ENCODE measurements at places on chromosomes 11 and 22.

GRCh38 chr22:21710156-21710555 lies 25.4 kb downstream of the YPEL1 start:
- no peak for DNase-seq

- no peak for DNase-seq
These were observed 18.9 kb downstream of the ZBTB16 start for GRCh38 chr11:114078423-114078822.

- no peak for DNase-seq
These were observed 49.9 kb downstream of the ZBTB16 start for GRCh38 chr11:114109206-114110090.

DNA sequence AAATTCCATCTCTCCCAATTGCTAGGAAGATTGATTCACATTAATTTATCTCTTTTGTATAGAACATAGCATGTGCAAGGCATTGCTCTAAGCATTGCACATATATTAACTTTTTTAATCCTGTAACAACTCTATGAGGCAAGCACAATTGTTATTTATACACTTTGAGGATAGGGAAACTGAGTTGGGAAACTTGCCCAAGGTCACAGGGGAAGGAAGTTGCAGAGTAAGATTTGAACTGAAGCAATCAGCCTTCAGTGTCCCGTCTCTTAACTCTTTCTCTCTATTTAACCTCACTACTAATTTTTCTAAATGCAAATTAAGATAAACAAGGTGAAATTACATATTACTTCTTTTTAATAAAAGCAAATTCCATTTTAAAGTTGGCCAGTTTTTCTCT lies 22.2 kb downstream of the OR56B4 start:
- DNase-seq: no peak

DNA sequence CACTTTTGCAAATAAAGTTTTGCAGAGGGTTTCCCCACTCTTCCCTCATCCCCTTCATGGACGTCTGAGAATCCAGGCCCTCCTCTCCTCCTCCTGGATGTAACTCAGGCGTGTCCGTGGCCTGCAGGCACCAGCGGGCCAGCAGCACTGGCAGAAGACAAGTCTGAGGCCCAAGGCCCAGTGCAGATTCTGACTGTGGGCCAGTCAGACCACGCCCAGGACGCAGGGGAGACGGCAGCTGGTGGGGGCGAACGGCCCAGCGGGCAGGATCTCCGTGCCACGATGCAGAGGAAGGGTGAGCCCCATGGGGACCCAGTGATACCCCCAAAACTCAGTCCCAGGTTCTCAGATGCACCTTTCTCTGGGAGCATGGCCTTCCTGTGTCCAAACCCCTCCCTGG lies 14.4 kb downstream of the TUB start:
- DNase-seq: no peak

GRCh38 chr11:130874955-130875531 lies 41.2 kb downstream of the SNX19 start:
- no peak for DNase-seq

DNA sequence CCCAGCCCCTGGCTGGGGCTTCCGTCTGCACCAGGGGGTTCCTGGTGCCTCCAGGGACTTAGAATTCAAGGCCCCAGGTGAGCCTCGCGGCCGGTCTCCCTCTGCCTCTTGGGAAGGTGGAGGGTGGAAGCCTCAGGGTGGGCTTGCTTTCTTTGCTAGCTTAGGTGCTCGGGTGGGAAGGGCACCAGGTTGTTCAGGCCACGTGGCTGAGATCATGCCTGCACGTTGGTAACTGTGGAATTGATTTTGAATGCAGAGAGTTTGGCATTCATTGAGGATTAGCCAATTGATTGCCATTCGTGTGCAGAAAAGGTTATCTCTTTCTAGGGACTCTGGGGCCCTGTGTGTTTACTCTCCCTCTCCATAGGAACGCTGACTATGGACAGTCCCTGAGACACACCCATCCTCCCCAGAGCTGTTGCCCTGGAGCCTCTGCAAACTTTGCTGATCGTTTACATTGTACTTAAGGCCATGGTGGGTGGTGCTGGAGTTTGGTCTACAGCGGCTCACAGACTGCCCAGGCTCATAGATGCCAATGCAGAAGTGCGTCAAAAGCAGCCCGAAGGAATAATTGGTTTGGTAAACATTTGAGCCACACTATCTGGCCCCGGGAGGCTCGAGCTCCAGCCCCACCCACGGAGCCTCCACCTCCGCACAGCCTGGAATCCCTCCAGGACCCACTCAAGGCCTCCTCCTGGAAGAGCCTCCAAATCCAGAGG lies 1457.7 kb downstream of the BRD1 start:
- no peak for DNase-seq

DNA sequence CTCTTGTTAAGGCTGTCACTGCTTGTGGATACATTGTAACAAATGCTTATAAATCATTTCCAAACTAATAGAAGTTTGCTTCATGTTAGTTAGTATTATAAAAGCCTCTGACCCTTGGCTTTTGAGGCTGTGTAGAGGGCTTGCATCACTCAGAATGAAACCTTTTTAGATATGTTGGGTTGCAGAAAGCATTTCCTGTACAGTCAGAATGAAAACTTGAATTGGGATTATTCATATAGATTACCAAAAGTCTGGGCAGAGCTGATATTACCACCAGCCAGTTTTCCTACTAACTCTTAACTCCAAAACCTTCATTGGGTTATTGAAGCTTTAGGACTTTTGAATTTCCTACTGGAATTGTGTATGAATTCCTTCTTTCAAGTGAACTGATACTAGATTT lies 12.0 kb downstream of the KMT2A start:
- DNase-seq: no peak

DNA sequence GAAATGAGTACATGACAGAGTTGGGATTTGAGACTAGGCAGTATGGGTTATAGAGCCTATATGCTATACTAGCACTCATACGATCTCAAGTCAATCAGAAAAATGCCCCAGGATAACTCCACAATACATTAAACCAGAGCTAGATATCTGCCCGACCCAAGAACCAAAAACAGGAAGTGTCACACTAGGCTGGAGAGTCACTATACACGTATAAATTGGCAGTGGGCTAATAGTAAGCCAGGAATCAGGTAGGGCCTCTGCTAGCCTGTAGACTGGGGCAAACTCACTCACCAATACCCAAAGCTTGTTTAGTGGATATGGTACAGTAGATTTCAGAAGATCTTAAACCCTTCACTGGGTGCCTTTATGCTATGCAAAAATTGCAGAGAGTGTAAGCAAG lies 16.2 kb upstream of the EIF4G2 start:
- DNase-seq: no peak

DNA sequence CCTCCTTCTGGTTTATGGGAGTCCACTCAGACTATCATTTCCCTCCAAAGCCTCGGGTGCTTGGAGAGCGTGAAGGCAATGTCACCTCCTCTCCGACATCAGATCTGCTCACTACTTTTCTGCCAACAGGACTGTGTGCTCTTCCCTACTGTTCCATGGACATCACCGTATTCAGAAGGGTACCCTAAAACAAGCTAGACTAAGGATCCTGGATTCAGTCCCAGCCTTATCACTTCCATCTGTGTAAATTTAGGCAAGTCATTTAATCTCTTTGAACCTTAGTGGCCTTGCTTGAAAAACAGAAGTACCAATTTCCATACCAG lies 78.2 kb downstream of the KCNC1 start:
- no peak for DNase-seq

GRCh38 chr22:48474881-48475280 lies 1352.8 kb downstream of the BRD1 start:
- no peak for DNase-seq

GRCh38 chr11:2377511-2378443 lies 667 bp downstream of the CD81 start:
- DNase-seq: no peak
